MG63 (cell line): ENCODE measurements at places on chromosomes 12 and 14.

GRCh38 chr14:51545396-51545795, 106.3 kb upstream of the FRMD6 start:
- DNase-seq: no peak

DNA sequence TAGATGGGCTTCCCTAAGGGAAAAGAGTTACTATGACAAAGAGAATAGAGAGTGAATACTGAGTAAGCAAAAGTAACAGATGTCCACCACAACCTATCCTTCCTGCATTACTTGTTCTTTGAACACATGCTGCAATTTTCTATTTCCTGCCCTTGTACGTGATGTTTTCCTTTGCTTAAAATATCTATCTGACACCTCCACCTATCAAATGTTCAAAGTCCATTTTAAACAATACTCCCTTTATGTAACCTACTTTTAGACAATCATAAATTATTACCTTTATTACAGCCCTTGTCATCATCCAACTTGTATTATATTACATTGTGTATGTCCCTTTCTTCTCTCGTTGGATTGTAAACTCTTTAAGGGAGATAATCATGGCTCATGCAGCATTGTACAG, 147.2 kb upstream of the DYRK2 start:
- no peak for DNase-seq

- no peak for DNase-seq
These were observed 75.1 kb upstream of the CAPRIN2 start for GRCh38 chr12:30829876-30830275.

- DNase-seq: peak; percentile 3
These were observed 50.3 kb downstream of the SNAPC1 start for GRCh38 chr14:61812347-61813095.

DNA sequence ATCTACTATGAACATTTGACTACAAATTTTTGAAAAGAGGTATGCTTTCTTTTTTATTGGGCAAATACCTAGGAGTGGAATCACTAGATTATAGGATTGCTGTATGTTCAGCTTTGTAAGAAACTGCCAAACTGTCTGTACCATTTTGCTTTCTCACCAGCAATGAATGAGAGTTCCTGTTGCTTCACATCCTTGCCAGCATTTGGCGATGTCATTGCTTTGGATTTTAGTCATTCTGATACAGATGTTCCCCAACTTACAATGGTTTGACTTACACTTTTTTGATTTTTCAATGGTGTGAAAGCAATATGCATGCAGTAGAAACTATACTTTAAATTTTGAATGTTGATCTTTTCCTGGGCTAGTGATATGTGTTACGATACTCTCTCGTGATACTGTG, 328.7 kb downstream of the RAD51B start:
- DNase-seq: peak; percentile 30

- DNase-seq: no peak
These were observed 241.5 kb downstream of the GXYLT1 start for GRCh38 chr12:41903014-41903708.

DNA sequence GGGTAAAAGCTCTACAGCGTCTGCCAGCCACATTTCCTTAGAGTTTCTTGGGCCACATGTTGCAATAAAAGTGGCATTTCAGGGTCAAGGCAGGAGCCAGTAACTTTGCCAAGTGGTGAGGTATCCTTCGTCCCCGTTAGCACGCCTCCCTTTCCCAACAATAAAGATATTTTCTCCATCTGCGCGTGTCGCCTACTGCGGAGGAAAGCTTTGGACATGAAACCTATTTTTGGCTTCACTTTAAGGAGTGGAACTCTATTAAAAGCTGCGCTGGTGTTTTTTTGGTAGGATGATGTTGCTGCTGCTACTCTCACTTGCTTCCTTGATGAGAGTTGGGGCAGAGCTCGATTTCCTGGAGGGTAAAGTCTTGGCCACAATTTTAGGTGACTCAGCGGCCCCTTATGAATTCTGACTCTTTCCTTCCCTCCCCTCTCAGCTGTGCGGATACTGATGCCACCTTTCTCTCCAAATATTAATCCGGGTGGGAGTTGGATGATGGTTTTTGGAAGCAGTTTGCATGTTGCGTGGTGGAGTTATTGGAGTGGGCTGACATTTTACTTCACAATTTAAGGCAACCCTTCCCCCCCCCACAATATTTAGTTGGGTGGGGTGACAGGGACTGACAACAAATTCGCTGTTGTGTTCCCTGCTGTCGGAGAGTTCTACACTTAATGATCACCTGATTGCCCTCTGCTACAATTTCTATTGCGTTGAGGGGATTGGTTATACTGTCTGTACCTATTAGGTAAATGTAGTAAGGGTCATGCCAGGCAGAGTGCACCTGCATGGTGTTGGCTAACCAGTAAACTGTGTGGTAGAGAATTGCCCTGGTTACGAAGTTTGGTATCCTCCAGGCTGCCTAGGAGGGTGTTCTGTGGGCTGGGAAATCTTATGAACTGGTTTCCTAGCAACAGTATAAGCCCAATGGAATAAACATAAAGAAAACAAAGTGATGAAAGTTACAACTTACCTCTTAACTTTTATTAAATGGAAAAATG, 1.1 kb downstream of the CCDC91 start:
- DNase-seq: peak; percentile 68

DNA sequence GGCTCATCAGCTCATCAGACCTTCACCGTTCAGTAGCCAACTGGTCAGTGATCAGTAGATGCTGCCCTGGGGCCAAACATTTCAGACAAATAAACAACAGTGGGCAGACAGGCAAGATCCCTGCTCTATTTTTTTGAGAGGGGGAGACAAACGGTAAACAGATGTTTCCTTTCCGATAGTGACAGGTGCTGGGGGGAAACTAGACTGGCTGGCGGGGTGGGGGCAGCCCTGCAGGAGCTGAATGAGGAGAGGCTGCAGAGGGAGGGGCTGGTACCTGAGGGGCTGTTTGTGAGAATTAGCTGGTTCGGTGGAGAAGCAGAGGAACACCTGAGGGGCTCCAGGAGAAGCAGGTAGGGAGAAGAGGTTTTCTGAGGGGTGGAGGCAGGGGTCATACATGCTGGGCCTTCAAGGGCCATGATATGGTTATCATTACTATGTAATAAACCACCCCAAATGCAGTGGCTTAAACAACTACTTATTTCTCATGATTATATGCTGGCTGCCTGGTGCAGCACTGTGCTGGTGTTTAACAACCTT, 8.2 kb upstream of the GOLGA3 start:
- DNase-seq: no peak

DNA sequence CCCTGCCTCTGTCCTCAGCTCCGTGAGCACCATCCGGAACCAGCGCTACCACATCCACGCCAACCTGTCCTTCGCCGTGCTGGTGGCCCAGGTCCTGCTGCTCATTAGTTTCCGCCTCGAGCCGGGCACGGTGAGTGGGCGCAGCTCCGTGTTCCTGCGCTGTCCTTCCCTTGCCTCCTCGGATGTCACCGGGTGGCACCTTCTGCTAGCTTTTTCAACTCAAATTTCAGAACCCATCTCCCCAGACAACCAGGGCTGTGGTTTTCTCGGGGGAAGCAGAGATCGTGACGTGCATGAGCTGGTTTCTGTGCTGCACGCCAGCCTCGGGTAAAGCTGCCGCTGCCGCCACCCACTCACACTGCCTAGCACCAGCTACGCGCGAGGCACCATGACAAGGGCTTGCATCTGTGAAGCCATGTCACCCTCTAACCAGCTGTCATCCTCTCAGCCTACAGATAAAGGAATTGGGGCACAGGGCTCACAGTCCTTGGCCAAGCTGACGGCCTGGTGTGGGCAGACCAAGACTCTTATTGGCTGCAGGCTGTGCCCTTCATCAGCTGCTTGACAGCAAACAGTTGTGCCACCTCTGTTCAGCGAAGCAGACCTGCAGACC, 152.1 kb downstream of the ADGRD1 start:
- DNase-seq: no peak

- DNase-seq: no peak
These were observed 32.8 kb upstream of the KLHL42 start for GRCh38 chr12:27747111-27747820.

- DNase-seq: no peak
These were observed 16.0 kb upstream of the LUM start for GRCh38 chr12:91127306-91127705.

DNA sequence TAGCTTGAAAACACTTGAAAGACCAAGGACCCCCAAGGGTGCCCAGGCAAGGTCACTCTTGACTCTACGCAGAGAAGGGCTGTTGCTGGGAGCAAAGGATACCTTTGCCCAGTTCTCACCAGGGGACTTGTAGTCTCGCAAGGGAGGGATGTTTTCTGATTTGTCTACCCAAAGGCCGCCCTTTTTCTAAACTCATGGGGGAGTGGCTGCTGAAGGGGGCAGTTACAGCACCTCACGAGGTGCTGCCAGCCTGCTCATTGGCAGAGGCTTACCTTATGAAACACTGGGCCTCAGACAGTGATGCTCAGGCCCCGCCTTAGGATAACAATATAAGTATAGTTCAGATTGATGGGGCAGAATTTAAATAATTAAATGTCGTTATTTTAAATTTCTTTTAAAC, 107.0 kb downstream of the ETV6 start:
- no peak for DNase-seq

- no peak for DNase-seq
These were observed 43.6 kb downstream of the SYNE3 start for GRCh38 chr14:95472819-95473251.

DNA sequence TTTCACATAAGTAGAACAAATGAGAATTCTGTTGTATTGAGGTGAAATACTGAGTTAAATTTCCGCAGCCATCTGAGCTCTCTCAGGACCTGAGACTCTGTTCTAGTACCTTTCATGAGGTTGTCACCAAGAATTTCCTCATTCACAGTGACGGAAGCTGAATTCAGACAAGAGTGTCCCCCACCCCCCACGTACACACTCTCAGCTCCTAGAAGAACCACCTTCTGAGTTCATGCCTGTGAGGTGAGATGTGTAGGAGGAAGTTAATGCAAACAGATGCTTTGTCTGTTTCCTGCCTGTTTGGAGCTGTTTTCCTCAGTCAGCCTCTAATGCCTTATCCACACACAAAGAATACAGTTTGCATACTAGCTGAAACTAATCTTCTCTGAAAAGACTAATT, 18.2 kb downstream of the BICDL1 start:
- DNase-seq: no peak

DNA sequence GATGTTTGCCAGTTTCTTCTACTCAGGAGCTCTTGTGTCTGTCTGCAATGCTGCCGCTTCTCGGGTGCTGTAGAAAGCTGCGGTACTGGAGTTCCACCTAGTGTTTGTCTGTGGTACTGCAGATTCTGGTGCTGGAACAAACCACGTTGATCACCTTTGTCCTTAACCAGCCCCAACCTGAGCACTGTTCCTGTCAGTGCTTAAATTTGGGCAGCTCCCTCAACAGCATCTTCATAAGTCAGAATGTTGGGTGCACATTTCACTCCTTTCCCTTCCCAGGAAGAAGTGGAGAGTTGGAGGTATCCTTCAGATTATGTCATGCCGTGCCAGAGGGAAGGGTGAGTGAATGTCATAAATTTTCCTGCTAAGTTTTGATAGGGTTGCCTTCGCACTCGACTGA, 48.7 kb upstream of the LALBA start:
- DNase-seq: peak; percentile 39

GRCh38 chr12:123095078-123095881, 55.6 kb downstream of the PITPNM2 start:
- DNase-seq: peak; percentile 26

GRCh38 chr14:68784226-68784910, 8.5 kb downstream of the ZFP36L1 start:
- no peak for DNase-seq

DNA sequence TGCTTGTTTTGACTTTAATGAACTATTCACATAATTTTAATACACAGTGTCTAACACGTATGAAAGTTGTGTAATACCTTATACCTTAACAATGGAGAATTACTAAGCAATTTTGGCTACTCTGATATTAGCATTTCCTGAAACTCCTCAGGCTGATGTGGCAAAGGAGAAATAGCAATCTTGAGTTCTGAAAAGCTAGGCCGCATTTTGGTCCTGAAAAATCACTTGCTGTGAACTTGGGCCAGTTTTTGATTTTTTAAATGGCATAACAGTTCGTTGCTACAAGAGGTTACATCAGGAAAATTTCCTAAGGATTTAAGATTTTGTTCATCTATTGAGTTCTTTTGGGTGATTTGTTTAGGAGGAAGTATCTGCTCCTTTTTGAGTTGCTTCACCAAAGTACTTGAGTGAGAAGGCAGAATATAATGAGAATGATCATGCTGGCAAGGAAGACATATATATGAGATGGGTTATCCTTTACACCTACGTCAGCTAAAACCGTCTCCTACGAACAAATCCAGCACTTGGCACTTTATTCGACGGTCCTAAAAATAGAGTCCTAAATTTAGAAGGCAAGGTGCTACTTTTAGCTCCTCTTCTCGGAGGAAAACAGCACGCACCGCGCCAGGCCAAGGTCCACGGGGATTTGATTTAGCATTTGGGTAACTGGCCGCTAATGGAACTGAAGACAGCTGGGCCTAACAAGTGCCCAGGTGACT, 32.2 kb downstream of the MIA2 start:
- no peak for DNase-seq

- DNase-seq: no peak
These were observed 48.6 kb downstream of the PCNX1 start for GRCh38 chr14:70955543-70956480.

- no peak for DNase-seq
These were observed 1.8 kb upstream of the BTG1 start for GRCh38 chr12:92147491-92147890.

GRCh38 chr14:95536036-95536593, 1.3 kb downstream of the GLRX5 start:
- DNase-seq: no peak

- no peak for DNase-seq
These were observed at the start of gene GPR135 for GRCh38 chr14:59465316-59466135. GPR135 (minus strand) TSS chr14:59465380; CDS start chr14:59465226, 154 bp downstream.

DNA sequence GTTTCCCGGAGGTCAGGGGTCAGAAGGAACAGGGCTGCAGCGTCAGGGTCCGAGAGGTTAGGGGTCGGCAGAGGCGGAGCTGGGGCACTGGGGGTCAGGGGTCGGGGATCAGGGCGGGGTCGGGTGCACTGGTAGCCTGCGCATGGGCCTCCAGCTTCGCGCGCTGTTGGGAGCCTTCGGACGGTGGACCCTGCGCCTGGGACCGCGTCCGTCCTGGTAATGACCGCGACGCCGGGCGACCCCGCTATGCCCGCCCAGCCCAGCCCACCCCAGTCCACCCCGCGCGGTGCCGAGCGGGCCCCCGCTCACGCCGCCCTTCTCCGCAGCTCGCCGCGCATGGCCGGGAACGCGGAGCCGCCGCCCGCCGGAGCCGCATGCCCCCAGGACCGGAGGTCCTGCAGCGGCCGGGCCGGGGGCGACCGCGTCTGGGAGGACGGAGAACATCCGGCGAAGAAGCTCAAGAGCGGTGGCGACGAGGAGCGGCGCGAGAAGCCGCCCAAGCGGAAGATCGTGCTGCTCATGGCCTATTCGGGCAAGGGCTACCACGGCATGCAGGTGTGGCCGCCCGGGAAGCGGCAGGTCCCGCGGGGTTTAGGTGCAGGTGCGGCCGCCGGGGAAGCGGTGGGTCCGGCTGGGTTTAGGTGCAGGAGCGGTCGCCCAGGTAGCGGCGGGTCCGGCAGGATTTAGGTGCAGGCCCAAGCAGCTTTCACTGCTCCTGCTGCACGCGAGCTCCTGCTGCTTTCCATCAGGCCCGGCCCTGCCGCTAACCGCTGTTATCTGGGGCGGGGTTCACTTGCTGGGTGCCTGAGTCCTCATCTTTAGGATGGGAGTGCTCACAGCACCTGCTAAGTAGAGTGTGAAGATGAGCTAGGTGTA, 743 bp downstream of the PUS1 start:
- DNase-seq: peak; percentile 40
